ENCODE measurements at places on chromosomes 16 and 17.

DNA sequence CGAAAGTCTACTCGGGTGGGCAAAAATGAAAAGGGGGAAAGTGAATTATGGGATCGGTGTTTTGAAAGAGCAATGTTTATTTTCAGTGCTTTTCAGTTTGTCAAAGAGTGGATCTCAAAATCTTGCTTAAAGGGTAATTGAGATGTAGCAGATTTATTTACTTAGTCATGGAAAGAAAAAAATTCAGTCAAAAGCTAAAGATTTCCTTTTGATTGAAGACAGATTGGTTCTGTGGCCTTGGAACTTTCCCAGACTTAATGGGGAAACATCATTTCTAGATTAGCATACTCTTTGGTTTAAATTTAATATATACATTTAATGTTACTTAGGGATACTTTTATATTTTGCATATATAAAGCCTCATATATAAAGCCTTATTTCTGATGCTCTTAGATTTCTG, 20.6 kb downstream of the PRKAR1A start:
- no peak for DNase-seq

DNA sequence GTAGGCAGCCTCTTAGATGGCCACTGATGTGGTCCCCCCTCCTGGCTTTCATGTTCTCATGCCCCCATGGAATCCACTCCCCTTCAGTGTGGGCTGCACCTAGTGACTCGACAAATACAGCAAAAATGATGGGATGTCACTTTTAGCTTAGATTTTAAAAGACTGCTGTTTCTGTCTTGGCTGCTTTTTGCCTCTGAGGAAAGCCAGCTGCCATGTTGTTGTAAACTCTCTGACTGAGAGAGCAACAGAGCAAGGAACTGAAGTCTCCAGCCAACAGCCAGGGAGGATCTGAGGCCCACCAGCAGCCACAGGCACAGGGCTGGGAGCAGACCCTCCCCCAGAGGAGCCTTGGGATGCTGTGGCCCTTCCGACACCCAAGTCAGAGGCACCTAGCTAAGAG, 60.6 kb upstream of the MARCHF10 start:
- no peak for DNase-seq

DNA sequence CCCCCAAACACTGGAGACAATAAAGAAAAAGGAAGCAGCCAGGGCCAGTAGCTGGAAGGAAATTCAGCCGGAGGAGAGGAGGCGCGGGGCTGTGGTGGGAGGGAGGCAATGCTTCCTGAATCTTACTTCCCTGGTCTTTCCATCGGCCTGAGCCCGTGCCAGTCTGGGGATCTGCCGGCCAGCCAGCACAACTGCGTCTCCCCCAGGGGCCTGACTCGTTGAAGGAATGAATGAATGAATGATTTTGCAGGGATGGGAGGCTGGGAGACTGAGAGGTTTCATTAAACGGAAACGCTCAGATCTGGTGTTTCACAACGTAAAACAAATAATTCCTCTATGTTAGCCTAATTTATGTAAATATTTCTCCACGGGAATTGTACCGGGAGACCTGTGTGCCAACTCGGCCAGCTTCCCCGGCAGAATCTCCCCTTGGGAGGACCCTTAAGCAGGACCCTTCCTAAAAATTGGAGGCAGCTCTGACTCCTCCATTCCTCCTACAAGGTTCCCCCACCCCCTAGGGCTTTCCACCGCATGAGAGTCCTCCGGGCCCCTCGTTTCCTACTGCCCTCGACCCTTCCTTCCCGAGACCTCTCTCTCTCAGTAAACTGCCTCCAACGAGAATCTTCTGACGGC, 1.3 kb upstream of the BAIAP2 start:
- DNase-seq, result no peak

- no peak for DNase-seq
Observed at GRCh38 chr17:42387661-42388380, 421 bp downstream of the STAT3 start.

DNA sequence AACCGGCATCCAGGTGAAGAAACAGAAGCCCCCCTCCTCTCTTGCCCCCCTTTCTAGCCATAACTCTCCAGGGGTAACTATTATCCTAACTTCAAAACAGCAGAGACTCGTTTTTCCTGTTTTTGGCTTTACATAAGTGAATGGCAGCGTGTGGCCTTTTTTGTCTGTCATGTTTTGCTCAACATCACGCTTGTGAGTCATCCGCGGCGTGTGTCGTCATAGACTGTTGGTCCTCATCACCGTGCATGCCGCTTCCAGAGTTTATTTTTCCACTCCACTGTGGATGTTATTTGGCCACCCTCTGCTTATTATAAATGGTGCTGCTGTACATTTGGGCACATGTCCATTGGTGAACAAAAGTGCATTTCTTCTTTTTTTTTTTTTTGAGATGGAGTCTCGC, 52.6 kb downstream of the ERN1 start:
- DNase-seq, result no peak

GRCh38 chr17:19004421-19005136, at the start of gene FAM83G:
TSS of gene FAM83G (minus strand) at chr17:19004764. CDS start at chr17:19004041, 723 bp downstream.
- peak; percentile 66 for DNase-seq

- DNase-seq, result peak; percentile 93
Observed at GRCh38 chr17:71188811-71189492, 931.9 kb upstream of the SOX9 start.

DNA sequence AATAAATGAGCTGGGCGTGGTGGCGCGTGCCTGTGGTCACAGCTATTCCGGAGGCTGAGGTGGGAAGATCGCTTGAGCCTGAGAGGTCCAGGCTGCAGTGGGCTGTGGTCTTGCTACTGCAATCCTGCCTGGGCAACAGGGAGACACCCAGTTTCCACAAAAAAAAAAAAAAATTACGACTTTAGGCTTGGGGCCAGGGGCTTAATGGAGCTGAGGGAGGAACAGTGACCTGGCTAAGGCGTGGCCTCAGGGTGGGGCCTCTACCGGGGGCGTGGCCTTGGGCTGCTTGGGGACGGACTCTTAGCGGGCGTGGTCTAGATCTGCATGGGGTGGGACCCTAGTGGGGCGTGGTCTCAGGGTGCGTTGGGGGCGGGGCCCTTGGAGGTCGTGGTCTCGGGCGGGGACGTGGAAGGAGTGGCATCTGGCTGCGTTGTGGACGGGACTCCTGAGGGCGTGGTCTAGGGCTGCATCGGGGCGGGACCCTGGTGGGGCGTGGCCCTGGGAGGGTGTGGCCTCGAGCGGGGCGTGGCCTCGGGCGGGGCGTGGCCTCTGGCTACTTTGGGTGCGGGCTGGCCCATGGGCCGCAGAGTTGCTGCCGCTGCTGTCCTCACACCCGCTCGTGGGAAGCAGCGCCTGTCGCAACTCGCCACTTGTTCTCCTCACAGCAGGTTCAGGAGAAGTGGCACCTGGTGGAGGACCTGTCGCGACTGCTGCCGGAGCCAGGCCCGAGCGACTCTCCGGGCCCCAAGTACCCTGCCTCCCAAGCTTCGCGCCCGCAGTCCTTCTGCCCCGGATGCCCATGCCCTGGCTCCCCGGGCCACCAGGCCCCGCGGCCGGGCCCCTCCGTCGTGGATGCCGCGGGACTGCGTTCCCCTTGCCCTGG, 5.8 kb upstream of the C17orf99 start:
- DNase-seq, result no peak

DNA sequence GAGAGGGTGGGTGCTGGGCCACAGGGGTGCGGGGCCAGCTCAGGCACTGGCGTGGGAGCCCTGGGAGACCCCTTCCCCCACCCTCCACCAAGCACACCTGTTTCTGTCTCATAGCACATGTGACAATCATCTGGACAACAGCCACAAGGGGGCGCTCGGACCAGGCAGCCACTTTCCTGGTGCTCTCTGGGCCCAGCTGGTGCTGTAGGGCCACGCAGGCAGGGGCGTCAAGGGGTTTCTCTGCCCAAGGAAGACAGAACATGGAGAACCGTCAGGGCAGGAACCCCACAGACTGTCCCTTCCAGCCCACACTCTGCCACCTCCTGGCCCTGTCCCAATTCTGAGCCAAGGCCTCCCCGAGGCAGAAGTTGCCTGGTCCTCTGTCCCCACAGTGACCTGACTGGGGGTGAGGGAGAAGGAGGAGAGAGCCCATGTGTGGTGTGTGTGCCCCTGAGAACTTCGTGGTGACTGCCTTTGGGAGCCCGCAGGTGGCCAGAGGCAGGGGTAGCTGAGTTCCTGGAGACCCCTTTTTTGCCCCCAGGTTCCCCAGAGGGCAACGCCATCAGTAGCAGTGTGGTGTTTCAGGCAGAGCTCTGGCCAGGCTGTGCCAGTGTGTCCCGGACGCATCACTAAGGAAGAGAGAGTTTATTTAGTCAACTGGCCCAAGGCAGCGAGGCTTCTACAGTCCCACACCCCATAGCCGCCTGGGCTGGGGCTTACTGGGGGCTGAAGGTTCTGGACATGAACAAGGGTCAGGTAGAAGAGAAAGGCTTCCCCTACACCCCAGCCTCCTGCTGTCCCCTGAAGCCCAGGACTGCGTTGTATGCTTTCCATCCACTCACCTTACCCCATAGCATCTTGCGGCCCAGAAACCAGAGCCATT, 3.1 kb upstream of the SETD6 start:
- DNase-seq, result peak; percentile 48

DNA sequence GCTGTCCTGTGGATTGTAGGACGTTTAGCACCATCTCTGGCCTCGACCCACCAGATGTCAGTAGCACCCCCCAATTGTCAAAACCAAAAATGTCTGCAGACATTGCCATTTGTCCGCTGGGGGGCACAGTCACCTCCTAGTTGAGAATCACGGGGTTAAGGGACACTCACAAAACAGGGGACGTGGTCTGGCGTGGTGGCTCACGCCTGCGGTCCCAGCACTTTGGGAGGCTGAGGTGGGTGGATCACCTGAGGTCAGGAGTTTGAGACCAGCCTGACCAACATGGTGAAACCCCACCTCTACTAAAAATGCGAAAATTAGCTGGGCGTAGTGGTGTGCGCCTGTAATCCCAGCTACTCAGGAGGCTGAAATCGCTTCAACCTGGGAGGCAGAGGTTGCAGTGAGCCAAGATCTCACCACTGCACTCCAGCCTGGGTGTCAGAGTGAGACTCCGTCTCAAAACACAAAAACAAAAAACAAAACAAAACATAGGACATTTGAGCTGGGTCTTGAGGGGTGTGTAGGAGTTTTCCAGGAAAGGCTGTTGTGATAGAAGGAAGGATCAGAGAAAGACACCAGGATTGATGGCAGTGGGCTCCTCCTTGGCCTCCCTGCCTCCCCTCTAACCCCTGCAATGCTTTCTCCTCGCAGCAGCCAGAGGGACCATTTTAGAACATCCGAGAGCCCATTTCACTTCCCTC, 171.8 kb upstream of the GSE1 start:
- DNase-seq, result no peak

- DNase-seq, result peak; percentile 93
Observed at GRCh38 chr16:31876951-31877828, 3.6 kb downstream of the ZNF267 start.

GRCh38 chr16:69056421-69056820, 49.0 kb upstream of the HAS3 start:
- no peak for DNase-seq

GRCh38 chr16:59887856-59888255, 1153.7 kb upstream of the GOT2 start:
- no peak for DNase-seq

DNA sequence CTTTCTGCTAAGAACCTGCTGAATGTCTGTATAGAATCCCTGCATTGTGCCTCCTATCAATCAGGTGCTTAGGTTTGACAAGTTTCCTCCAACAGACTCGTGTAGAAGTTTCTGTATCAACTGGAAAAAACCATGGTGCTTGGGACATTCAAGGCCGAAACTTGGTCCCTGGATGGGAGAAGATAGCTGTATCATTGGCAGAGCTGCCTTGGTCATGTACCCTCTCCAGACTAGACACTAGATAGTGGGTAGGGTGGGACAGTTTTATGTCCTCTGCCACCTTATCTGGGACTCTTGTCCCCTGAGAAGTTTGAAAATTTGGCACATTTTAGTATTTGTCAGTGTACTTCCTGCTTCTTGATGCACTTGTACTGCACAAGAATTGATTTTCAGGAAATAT, 520.8 kb downstream of the WWOX start:
- no peak for DNase-seq
